ENCODE measurements at places on chromosomes 5 and 9.

- no peak for DNase-seq
These were observed 67.5 kb downstream of the ZCCHC7 start for GRCh38 chr9:37187713-37188439.

- DNase-seq: no peak
These were observed 109.9 kb upstream of the IFNE start for GRCh38 chr9:21592063-21592338.

- DNase-seq: no peak
These were observed 130.1 kb downstream of the SIL1 start for GRCh38 chr5:139068060-139068459.

GRCh38 chr5:81608976-81609375 lies 141.9 kb downstream of the SSBP2 start:
- no peak for DNase-seq

DNA sequence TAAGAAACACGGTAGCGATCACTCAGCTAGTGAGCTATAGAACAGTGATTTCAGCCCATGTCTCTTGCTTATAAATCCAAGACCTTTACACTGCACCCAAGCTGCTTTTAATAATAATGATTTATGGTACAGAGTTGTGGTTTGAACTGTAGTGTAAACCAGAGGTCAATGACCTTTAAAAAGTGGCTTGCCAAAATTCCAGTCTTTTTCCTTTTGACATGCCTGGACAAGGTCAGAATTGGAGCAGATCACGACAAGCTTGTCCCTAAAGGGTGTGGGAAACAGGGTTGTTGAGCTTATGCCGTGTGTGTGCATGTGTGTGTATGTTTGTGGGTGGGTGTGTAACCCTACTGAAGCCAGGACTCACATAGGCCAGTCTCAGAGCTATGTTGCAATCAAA lies 225.3 kb upstream of the CLINT1 start:
- DNase-seq: no peak

GRCh38 chr5:124880903-124881697 lies 134.7 kb upstream of the ZNF608 start:
- DNase-seq: no peak

- no peak for DNase-seq
These were observed 32.5 kb downstream of the SGCD start for GRCh38 chr5:156359476-156359875.

GRCh38 chr5:142095651-142096330 lies 12.8 kb upstream of the NDFIP1 start:
- DNase-seq: peak; percentile 32

DNA sequence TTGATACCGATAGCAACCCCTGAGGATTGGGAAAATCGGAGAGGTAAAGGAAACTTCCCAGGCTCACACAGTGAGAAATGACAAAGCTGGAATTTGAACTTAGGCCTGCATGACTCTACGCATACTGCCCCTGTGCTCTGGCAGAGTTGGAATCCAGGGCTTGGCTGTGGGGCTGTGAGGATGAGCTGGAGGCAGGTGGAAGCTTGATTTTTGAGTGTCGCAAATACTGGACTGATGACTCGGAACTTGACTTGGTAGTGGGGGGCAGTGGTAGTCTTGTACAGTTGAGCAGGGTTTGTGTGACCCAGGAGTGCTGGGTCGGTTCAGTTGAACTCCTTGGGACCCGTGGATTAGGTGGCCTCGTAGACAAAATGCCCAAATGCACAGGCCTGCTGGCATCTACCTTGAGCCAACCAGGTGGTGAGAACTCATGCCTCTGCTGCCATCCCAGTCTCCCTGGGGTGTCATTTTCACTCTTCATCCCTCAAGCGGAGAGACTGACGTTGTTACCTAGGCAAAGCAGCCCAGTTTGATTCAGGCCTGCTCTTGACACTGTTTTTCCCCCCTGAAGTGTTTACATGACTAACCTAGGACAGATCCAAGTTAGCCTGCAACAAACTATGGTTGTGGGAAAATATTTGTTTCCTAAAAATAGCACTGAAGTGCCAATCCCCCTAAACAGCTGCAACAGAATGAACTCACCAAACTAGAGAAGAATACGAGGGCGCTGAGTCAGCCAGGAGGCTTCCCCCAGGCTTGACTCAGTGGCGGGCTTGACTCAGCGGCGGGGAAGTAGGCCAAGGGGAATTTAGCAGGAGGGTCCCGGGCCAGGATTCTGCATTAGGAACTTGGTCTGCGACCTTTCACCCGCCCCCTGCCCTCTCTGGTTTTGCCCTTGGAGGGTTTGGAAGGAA lies 45.7 kb upstream of the ORM1 start:
- no peak for DNase-seq

DNA sequence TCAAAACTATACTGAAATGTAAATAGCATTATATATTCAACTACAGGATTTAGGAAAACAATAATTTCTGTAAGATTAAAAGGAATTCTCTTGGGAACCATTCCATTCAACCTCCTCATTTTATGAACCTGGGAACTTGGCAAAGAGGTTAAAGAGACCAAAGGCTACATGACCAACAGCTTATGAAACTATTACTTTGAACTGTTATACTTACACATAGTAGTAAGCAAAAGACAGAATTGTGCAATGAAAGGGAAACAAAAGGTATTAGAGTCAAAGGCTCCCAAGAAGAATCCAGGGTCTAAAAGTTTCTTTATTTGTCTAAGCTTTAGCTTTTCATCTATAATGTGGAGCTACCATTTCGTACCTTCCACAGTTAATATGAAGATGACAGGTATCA lies 7.2 kb downstream of the C9orf72 start:
- DNase-seq: no peak

GRCh38 chr5:111555760-111556159 lies 43.4 kb upstream of the STARD4 start:
- DNase-seq: no peak

DNA sequence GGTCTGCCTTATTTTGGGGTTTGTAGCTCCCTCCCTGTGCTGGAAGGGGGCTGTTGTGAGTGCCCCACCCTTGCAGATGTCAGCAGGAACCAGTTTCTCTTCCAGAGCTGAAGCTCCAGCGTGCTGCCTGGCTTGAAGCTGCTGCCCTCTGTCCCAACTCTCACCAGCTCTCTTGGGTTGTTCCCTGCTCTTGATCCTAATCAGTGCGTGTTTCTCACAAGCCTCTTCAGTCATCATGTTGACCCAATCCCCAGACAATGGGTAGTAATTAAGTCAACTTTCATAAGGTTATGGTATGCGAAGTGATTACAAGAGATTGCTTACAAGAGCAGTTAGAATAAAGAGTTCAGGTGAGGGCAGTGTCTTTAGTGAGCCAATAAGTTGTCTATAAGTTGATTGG lies 57.0 kb downstream of the PDE8B start:
- DNase-seq: no peak

GRCh38 chr5:173916233-173916632 lies 28.1 kb downstream of the CPEB4 start:
- DNase-seq: no peak

DNA sequence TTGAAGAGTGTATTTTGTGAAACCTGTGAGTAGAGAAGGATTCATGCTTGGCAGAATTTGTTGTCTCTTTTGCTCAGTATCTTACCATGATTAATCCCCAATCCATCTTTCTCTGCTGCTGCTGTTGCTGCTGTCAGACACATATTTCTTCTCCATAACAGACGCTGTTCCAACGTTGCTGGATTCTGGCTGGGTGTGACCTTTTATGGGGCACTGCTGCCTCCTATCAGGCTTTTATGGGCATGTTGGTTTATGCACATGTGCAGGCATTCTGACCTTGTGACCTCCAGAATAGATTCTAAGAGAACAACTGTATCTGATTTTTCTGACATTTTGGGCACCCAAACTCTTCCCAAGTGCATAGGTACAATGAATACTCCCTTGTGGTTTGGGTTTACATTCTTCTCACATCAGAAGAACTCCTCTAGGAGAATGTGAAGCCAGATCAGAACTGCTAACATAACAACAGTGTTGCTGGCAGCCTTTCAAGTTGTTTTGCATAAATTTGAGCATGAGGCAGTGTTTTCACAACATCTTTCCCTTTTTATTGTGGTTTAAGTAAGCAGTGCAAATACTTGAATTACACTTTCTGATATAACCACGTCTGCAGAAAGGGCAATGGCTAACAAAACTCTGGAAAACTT lies 9.2 kb upstream of the ISL1 start:
- no peak for DNase-seq

GRCh38 chr9:70563431-70564204 lies 149.2 kb upstream of the KLF9 start:
- no peak for DNase-seq

- no peak for DNase-seq
These were observed 293.2 kb downstream of the EPB41L4A start for GRCh38 chr5:112125903-112126302.

DNA sequence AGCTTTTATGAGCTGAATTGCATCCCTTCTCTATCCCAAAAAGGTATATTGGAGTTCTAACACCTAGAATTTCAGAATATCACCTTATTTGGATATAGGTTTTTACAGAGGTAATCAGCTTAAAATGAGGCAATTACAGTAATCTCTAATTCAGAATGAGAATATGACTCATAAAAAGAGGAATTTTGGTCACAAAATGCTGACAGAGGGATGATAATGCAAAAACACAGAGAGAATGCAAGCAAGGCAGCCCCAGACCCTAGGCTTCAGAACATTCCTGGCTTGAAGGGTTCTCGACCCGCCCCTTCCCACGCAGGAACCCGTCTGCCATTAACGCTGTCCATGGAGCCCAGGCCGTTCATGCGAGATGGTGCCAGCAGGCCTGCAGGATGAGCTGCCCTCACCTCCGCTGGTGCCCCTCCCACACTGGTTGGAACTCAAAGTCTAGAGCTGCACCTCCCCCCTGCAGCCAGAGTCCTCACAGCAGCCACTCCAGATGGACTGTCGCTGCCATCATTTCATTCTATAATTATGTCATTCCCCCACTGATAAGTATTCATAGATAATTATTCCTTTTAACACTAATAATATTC lies 1173.4 kb upstream of the ACO1 start:
- DNase-seq: no peak

GRCh38 chr9:73911804-73912203 lies 585.3 kb upstream of the RORB start:
- no peak for DNase-seq

DNA sequence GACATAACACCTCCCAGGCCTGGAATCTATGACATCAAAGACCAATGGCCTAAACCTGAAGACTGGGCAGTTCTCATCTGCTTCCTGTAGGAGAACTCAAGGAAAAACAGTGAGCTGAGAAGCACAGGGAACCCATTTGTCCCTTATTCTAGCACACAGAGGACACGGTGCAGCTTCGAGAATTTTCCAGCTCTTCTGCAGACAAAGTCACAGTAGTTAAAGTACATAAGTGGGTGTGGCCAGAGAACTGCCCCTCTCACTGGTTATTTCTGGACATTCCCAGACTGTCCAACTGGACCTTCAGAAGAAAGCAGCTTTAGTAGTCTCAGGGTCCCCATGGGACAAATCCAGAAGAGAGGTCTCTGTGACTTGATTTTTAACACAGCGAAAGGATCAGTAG lies 114.6 kb downstream of the KLHL3 start:
- no peak for DNase-seq

- DNase-seq: no peak
These were observed 299.0 kb downstream of the TLR4 start for GRCh38 chr9:118003240-118003639.

GRCh38 chr9:94913550-94913949 lies 187.1 kb downstream of the AOPEP start:
- peak; percentile 80 for DNase-seq

- DNase-seq: no peak
These were observed 23.3 kb upstream of the COL5A1 start for GRCh38 chr9:134618163-134618832.

- DNase-seq: no peak
These were observed 122.0 kb downstream of the BOD1 start for GRCh38 chr5:173494446-173494845.

- DNase-seq: no peak
These were observed 3.3 kb upstream of the LHX2 start for GRCh38 chr9:124008303-124008693.

DNA sequence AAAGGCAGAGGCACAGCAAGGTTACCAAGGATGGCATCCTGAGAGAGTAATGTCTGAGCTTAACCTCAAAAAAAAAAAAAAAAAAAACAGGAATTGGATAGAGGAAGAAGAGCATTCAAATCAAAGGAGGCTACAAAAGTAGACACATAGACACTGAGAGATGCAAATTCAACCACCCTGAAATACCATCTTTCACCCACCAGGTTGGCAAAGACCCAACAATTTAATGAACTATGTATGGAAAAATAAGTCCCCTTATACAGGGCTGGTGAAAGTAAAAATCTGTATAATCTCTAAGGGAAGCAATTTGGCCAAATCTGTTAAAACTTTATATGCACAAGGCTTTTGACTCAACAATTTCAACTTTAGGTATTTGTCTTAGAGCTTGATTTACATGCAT lies 4.9 kb downstream of the NADK2 start:
- no peak for DNase-seq

DNA sequence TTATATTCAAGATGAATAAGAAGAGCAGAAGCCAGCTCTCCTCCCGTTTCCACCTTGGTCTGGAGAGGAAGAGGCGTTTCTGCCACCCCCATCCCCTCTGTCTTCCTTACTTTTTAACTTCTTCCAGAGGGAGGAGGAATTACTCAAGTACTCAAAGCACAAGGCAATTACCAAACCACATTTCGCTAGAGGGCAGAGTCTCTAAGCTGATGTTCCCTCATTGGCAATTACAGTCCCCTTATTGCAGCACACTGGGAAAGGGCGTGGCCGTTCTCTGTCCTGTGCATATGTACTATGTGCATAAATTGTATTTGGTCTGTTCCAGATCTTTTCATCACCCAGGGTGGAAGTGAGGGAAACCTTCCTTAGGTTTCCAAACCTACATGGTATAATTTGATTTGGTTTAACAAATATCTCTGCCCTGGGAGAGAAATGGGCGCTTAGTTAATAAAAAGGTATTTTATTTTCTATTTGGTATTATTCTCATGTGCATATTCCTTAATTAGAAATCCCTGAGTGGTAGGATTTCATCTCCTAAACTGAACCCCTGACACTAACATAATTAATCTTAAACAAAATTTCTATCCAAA lies 29.8 kb upstream of the ALDOB start:
- peak; percentile 73 for DNase-seq

GRCh38 chr9:14608540-14608939 lies 84.7 kb downstream of the ZDHHC21 start:
- DNase-seq: no peak

DNA sequence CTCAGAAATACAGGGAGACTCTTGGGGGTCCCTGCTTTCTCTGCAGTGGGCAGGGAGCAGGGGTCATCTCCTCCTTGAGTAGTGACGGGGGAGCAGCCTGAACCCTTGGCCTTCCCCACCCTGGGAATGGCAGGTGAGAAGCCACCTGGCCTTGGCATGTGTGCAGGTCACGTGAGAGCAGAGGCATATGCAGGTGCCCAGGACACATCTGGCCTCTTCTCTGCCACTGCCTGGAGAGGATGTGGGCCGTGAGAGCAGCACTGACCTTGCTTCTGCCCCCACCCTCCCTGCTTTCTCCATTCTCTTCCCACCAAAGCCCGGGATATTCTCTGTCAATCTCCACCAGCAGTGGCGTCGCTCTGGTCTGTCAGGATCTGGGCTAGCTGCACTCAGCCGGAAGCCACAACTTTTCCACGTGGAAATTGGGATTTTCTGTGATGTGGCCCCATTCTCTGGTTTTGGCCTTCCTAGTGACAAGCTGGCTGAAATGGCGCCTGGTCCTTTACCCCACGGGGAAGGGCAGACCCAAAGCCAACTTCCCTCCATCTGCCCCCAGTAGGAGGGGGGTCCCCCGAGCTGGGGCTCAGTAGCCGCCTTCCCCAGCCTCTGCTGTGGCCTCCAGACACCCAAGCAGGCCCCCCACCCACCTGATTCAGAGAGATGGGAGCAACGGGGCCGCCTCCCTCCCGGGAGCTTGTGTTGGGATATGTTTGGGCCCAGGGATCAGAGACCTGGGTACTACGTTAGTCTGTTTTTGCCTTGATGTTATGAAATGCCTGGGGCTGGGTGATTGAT lies 70.4 kb upstream of the FCN1 start:
- DNase-seq: no peak
